Hematopoietic multipotent progenitor cell treated with erythropoietin and hydrocortisone succinate and interleukin-3 and kit ligand, for 4 days (in vitro differentiated cells): ENCODE measurements at places on chromosomes 16 and 17.

DNA sequence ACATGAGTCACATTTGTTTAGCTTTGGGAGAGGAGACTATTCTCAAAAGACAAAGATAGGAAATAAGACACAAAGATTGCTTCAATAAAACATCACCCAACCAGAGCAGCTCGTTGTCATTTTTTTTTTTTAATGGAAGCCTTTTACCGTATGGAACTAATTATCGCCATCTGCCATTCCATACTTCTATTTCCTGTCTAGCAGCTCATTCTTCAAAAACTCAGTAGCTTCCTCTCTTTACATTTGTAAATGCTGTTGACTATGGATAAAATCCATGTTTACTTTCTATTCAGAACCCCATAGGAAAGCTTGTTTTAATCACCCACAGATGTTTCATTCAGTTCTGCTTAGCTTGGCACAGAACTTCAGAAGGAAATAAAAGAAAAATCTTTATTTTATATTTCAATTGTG lies 110.0 kb upstream of the PSMD7 start:
- no peak for DNase-seq

- DNase-seq = peak; percentile 72
These were observed 633 bp upstream of the NOL3 start for GRCh38 chr16:67169642-67170167.

DNA sequence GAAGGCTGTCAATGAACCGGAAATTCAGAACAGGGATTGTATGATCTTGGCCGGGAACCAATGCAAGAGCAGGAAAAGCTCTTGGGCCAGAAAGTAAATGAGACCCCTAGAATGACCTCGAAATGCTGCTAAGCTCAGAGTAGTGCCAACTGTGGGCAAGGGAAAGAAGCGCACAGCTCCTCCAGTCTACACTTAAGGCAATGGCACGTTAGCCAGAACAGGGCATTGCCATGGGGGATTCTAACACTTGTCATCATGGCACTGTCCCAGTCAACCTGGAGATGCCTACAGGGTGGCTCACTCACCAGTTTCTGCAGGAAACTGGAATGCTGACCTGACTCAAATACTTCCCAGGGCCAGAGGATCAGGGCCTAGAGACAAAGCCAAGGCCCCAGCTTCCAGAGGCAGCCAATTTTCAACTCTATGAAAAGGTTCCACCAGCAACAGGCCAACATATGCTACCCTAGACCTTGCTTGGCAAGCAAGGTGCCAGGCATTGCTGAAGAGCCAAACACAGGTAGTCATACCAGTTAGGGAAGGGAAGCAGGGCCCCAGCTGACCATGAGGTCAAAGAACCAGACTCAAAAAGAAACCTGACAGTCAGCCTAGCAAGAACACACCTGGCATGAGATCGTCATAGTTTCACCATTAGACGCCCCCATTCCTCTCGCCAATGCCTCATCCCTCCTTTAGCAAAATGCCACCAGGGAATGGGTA lies 34.9 kb downstream of the ARHGAP17 start:
- DNase-seq = no peak

DNA sequence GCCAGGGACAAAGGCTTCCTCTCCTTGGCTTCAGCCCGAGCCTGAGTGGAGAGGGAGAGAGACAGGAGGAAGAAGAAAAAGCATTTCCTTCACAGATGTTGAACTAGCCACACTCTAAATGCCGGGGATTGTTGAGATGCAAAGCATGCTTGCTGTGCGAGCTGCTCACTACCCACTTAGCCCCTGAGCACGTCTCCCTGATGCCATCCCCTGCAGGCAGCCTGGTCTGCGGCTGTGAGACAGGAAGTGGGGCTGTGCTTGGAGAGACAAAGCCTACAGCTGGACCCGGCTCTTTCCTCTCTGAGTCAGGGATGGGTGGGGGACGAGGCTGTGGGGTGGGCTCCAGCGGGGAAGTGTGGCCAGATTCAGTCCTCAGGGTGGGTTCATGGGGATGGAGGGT lies 13.7 kb downstream of the WNT9B start:
- peak; percentile 45 for DNase-seq

- no peak for DNase-seq
These were observed at the start of gene CTRB2 for GRCh38 chr16:75206749-75207451. Gene CTRB2, minus strand, starts transcription at chr16:75207161. Its CDS starts 20 bp downstream, at chr16:75207141.

GRCh38 chr16:69590590-69590989 lies 24.8 kb downstream of the NFAT5 start:
- peak; percentile 51 for DNase-seq

DNA sequence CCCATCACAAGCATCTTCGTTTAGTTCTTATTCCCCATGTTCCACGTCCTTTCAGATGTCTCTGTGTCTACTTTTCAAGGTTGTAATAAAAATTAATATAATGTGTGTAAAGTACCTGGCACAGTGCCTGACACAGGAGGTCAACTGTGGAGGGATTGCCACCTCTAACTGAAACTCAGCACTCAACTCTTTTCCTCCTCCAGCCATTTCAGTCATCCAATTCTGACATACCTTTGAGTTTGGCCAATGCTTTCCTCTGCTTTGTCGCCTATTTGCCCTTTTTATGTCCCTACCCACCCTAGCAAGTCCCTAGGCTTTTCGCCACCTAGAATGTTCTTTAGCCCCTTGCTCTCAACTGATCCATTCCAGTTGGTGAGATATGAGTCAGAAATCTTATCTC lies 1.6 kb downstream of the UBE2Z start:
- DNase-seq = no peak

GRCh38 chr17:59093145-59093701 lies 13.5 kb downstream of the TRIM37 start:
- no peak for DNase-seq

- DNase-seq = no peak
These were observed 56.2 kb downstream of the MARF1 start for GRCh38 chr16:15586716-15587115.

GRCh38 chr17:63697341-63698286 lies 2.3 kb downstream of the LIMD2 start:
- DNase-seq = peak; percentile 95

- no peak for DNase-seq
These were observed 196.4 kb downstream of the CCDC182 start for GRCh38 chr17:57548421-57549410.

DNA sequence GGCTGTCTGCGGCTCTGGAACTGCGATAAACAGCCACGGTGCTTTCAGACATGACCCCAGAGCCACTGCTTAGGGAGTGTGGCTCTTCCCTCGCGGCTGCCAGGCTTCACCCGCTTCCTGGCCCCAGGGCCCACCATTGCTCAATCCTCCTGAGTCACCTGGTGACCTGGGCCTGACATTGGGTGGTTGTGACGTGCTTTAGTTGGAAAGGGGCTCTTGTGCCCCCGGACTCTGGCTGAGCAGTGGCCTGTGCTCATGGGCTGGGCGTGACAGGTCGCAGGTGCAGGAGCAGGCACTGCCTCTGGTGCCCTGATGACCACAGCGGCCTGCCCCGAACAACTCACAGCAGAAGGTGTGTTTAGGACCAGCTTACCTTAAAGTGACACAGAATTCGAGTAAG lies 8.6 kb upstream of the NUDT16L1 start:
- DNase-seq = no peak

DNA sequence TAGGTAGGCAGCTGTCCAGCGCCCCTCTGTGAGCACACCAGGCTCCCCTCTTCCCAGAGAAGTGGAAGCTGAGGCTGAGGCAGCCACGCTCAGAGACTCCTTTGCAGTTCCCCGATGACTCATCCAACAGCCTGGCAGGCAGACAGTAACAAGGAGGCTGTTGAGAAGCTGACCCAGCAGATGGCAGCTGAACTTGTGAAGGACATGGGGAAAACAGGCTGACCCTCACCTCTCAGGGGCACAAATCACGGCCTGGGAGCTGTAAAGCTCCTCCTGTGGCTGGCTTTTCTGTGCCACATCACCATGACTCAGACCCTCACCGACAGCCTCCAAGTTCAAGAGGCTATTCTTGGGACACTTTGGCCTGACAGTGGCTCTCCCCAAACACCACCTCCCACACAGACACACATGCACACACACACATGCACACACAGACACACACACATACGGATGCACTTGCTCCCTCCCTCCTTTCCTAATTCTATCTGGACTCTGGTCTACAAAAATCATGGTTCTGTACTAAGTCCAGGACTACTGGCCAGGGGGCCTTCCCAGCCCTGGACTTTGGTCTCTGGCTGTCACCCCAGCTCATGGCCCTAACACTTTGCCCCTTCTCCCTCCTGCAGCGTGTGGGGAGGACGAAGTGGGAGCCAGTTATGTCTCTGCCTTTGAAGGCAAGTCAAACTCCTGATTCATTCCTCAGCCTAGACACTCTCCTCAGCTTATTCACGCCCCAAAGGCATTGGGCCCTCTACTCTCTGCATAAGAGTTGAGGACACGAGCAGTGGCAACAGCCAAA lies 23.2 kb downstream of the MAP3K14 start:
- peak; percentile 64 for DNase-seq

- no peak for DNase-seq
These were observed 5.6 kb downstream of the ASGR2 start for GRCh38 chr17:7108981-7109380.

DNA sequence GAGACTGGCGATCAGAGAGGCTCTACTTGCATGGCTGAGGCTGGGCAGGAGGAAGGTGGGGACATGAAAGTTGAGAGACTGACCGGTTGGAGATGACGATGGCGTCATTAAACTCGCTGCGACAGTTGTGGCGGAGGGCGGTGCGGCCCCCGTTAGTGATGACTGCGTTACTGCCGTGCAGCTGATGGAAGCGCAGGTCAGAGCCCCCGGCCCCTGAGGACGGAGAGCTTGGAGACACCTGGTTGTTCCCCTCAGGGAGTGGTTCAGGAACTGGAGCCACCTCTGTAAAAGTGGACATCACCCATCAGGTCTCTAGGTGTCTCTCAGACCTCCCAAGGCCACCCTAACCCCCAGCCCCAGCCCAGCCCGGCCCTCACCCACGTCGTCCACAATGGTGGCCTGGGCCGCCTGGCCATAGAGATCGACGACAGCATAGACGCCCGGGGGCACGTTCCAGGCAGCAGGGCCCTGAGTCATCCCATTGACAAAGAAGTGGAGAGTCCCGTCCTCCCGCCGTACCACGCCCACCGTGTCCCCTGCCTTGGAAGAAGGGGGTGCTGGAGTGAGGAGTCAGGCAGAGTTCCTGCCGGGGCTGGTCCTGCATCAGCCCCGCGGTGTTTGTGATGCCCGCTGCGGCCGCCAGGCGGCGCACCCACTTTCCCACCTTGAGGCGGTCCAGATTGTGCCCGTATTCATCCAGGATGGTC lies 5.3 kb downstream of the NEURL4 start:
- peak; percentile 55 for DNase-seq

DNA sequence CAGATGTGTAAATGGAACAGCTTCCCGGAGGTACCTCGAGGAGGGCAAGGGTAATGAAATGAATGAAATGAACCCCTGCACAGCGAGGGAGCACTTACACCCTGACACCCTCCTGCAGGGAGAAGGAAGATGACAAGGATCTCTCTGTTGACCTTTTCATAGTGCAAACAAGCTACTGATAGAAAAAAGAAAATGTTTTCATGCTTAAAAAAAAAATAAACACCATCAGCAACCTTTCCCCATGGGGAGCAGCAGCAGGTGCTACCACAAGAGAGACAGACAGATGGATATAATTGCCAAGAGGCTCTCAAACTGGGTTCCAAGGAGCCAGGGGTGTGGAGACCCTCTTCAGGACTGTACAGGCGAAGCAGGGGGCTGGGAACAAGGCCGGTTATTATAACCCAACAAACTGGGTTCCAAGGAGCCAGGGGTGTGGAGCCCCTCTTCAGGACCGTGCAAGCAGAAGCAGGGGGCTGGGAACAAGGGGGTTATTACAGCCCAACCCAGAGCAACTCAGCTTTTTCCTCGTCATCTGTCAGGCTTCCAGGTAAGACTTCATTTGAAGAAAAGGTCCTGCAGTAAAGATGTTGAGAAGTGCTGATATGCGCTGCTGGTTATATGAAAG lies 718 bp upstream of the RPH3AL start:
- no peak for DNase-seq

GRCh38 chr17:13725288-13725990 lies 123.7 kb upstream of the HS3ST3A1 start:
- no peak for DNase-seq

DNA sequence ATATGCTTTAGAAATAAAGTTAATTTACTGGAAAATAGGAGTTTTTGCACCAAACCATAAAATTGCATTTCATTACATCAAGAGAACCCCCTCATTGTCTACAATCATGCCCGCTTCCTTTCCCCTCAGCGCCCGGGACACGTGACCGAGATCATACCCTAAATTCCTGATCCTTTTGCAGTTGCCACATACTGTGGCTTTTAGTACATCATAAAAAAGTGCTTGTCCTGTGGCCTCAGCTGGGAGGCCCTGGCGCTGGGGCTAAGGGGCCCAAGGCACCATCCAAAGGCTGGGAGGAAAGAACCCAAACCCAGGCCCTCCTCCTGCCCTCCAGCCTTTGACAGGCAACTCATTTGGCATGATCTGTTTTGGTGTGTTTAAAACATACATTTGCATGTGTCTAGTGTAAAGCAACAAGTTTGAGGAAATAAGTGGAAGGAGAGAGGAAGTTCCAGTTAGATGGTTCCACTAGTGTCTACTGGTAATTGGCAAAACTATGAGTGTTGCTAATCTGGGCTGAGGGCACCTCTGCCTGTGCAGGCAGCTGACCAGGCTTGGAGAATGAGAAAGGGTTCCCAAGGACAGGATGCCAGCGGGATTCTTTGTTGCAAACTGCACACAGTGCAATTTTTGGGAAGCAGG lies 6.0 kb downstream of the CDK5R1 start:
- DNase-seq = no peak

- peak; percentile 81 for DNase-seq
These were observed 1.1 kb upstream of the UBE2I start for GRCh38 chr16:1308036-1308976.

DNA sequence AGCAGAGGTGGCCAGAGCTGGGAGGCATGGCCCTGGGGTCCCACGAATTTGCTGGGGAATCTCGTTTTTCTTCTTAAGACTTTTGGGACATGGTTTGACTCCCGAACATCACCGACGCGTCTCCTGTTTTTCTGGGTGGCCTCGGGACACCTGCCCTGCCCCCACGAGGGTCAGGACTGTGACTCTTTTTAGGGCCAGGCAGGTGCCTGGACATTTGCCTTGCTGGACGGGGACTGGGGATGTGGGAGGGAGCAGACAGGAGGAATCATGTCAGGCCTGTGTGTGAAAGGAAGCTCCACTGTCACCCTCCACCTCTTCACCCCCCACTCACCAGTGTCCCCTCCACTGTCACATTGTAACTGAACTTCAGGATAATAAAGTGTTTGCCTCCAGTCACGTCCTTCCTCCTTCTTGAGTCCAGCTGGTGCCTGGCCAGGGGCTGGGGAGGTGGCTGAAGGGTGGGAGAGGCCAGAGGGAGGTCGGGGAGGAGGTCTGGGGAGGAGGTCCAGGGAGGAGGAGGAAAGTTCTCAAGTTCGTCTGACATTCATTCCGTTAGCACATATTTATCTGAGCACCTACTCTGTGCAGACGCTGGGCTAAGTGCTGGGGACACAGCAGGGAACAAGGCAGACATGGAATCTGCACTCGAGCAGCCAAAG lies 2.3 kb downstream of the CSF3 start:
- no peak for DNase-seq
